CD8-positive, alpha-beta memory T cell (primary cell): ENCODE measurements at places on chromosomes 7 and 10.

GRCh38 chr10:88185830-88186229, 322.4 kb downstream of the PTEN start:
- no peaks in the 10 kb centered on the region for H3K36me3 ChIP-seq
- no peak overlapping the region for H3K27ac ChIP-seq
- H3K27me3 ChIP-seq = no peaks in the 10 kb centered on the region
- no peaks in the 10 kb centered on the region for H3K4me1 ChIP-seq

DNA sequence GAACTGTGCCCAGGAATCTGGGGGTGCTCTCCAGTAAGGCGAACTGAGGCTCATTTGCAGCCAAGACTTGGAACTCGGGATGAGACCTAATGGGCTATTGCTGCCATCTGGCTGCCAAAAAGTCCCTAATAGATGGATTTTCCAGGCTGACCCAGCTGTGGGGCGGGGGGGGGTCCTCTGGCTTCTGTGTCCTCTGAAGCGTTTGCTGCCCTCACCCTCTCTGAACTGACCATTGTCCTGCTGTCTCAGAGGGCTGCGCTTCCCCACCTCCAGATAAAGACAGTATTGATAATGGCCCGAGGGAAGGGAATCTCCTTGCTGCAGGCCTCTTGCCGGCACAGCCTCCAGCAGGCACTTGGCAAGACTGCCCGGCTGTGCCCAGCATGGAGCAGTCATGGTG, 46.6 kb downstream of the CLEC2L start:
- no peaks in the 10 kb centered on the region for H3K4me1 ChIP-seq
- H3K36me3 ChIP-seq = peaks cover 9% of the 10 kb centered on the region
- no peak for DNase-seq
- no peak overlapping the region for H3K4me3 ChIP-seq

- H3K27ac ChIP-seq = no peak overlapping the region
- H3K36me3 ChIP-seq = no peaks in the 10 kb centered on the region
- no peak for DNase-seq
- H3K4me3 ChIP-seq = no peak overlapping the region
These were observed 314.4 kb upstream of the NPSR1 start for GRCh38 chr7:34343667-34344066.

GRCh38 chr7:128103498-128104107, 72.4 kb upstream of the LRRC4 start:
- H3K4me1 ChIP-seq = peaks cover 48% of the 10 kb centered on the region
- no peak for DNase-seq
- H3K36me3 ChIP-seq = no peaks in the 10 kb centered on the region
- peak overlapping the region; percentile 62 for H3K4me3 ChIP-seq
- no peak overlapping the region for H3K27ac ChIP-seq

GRCh38 chr10:77542710-77543259, 94.8 kb downstream of the KCNMA1 start:
- H3K27me3 ChIP-seq = no peaks in the 10 kb centered on the region
- no peak overlapping the region for H3K27ac ChIP-seq
- H3K4me3 ChIP-seq = no peak overlapping the region
- DNase-seq = no peak
- H3K4me1 ChIP-seq = no peaks in the 10 kb centered on the region

DNA sequence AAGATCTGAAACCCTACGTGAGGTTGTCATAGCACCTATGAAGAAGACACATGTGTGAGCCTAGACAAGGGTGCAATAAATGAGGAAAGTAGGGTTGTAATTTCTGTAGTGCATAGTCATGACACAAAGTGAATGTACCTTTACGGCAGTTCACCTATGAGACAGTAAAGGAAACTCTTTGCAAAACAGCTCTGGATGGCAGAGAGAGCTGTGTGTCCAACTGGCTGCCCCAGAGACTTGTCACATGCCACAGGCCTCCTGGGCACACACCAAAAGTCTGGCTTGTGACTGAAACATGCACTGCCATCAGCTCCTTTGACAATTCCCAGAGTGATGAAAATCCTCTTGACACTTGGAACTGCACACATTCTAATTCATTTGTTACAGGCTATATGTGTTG, 90.7 kb upstream of the NAMPT start:
- no peaks in the 10 kb centered on the region for H3K4me1 ChIP-seq
- DNase-seq = no peak
- H3K4me3 ChIP-seq = no peak overlapping the region

GRCh38 chr10:100085596-100085995, 3.9 kb upstream of the CPN1 start:
- no peak for DNase-seq
- H3K4me1 ChIP-seq = no peaks in the 10 kb centered on the region
- no peaks in the 10 kb centered on the region for H3K36me3 ChIP-seq
- H3K27me3 ChIP-seq = no peaks in the 10 kb centered on the region
- no peak overlapping the region for H3K4me3 ChIP-seq

DNA sequence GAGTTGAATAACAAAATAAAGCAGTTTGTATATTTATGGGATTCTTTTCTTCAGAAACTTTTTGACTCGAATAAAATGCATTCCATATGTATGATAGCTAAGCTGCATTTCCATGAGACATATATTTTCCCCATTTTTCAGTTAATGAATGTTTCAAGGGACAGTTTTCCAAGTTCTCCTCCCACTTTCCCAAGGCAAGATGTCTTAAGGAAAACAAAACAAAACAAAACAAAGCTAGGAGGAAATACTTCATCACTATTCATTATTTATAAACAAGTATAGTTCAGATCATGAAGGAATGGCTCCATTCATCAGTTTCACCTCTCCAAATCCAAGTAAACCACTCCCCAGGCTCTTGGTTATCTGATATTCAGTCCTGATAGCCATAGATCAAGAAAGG, 261.0 kb downstream of the WDR11 start:
- no peaks in the 10 kb centered on the region for H3K4me1 ChIP-seq
- H3K27ac ChIP-seq = no peak overlapping the region
- H3K36me3 ChIP-seq = no peaks in the 10 kb centered on the region
- no peak overlapping the region for H3K4me3 ChIP-seq
- DNase-seq = no peak

- no peaks in the 10 kb centered on the region for H3K4me1 ChIP-seq
- no peaks in the 10 kb centered on the region for H3K36me3 ChIP-seq
- no peak overlapping the region for H3K4me3 ChIP-seq
- H3K27me3 ChIP-seq = no peaks in the 10 kb centered on the region
- no peak for DNase-seq
These were observed 46.0 kb downstream of the PRKAR2B start for GRCh38 chr7:107090457-107090856.

GRCh38 chr7:155791214-155791737, 21.0 kb downstream of the SHH start:
- H3K4me3 ChIP-seq = no peak overlapping the region
- no peak overlapping the region for H3K27ac ChIP-seq
- H3K4me1 ChIP-seq = no peaks in the 10 kb centered on the region
- H3K27me3 ChIP-seq = peaks cover 2% of the 10 kb centered on the region

DNA sequence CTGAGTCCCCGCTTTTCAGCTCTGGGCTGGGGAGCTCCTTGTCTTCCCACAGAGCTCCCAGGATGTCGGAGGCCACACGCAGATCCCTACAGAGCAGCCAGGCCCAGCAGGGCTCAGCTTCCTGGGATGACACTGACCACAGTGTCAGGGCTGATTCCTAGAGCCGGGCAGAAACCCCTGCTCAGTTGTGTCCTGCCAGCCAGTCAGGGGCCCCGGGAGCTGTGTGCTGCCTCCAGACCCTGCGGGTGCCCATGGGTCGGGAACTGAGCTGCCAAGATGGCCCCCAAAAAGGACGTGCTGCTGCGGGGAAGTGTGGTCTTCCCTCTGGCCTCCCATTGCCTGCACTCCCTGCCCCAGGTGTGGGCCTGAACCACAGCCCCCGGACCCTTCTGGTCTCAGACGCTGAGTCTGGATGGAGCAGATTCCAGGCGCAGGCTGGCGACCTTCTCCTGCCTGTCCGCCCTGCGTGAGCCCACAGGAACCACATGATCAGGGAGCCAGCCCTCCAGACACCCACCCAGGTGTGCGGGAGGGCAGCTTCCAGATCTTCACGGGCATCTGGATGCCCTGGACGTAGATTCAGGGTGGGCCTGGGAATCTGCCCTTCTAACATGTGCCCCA, 217.4 kb downstream of the MAD1L1 start:
- no peak overlapping the region for H3K4me3 ChIP-seq
- peak; percentile 33 for DNase-seq
- H3K27me3 ChIP-seq = no peaks in the 10 kb centered on the region
- no peak overlapping the region for H3K27ac ChIP-seq
- no peaks in the 10 kb centered on the region for H3K36me3 ChIP-seq

- no peak overlapping the region for H3K27ac ChIP-seq
- peaks cover 13% of the 10 kb centered on the region for H3K4me1 ChIP-seq
- no peaks in the 10 kb centered on the region for H3K27me3 ChIP-seq
- H3K4me3 ChIP-seq = no peak overlapping the region
These were observed 116.9 kb downstream of the NRBF2 start for GRCh38 chr10:63250032-63250431.

DNA sequence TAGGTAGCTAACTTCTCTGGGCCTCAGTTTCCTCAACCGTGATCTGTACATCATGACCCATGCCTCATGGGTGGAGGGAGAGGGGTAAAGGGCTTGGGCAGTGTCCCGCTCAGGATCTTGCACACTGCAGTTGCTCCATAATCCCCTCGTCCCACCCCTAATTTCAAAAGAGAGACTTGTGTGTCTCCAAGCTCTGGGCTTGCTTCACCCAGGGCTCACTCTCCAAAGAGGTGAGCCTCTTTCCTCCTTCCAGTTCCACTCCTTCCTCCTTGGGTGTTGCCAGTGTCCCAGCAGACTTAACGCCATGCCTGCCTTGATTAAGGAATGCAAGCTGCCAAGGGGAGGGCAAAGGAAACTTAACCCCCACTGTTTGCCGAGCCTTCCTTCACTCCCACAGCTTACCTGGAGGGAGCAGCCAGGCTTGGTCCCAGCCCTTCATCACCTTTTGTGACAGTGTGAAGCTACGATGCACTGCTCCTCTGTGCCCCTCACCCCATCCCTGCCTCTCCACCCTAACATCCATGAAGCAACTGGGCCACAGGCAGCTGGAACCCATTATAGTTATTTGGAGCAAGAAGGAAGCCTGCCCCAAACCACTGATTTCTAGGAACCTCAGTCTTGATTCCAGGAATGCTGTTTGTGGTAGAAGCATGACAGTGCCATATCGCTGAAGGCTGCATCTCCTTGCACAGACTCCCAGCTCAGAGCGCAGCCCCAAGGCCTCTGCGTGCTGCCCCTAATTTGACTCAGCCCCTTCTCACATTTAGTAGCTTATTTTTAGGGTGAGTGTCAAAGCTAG, 363.3 kb downstream of the TNS3 start:
- DNase-seq = no peak
- H3K4me1 ChIP-seq = no peaks in the 10 kb centered on the region
- H3K4me3 ChIP-seq = no peak overlapping the region
- no peaks in the 10 kb centered on the region for H3K36me3 ChIP-seq
- no peaks in the 10 kb centered on the region for H3K27me3 ChIP-seq

DNA sequence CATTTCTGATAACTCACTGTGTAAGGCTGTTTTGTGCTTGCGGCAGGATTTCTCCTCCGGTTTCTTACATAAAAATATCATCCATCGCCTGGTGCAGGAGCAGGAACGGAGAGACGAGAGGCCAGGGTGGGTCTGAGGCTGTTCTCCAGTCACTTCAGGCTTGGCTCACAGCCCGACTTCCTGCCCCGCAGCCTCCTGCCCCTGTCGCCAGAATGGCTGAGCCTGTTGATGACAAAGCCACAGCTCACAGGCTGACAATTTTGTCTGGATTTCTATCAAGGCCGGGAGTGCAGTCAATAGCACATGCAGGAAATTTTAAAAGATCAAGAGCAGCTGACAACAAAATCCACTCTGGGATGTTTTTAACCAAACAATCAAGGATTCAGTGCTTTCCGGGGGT, 229.7 kb upstream of the ZNF32 start:
- H3K36me3 ChIP-seq = no peaks in the 10 kb centered on the region
- H3K4me3 ChIP-seq = no peak overlapping the region
- H3K27me3 ChIP-seq = no peaks in the 10 kb centered on the region
- no peaks in the 10 kb centered on the region for H3K4me1 ChIP-seq

DNA sequence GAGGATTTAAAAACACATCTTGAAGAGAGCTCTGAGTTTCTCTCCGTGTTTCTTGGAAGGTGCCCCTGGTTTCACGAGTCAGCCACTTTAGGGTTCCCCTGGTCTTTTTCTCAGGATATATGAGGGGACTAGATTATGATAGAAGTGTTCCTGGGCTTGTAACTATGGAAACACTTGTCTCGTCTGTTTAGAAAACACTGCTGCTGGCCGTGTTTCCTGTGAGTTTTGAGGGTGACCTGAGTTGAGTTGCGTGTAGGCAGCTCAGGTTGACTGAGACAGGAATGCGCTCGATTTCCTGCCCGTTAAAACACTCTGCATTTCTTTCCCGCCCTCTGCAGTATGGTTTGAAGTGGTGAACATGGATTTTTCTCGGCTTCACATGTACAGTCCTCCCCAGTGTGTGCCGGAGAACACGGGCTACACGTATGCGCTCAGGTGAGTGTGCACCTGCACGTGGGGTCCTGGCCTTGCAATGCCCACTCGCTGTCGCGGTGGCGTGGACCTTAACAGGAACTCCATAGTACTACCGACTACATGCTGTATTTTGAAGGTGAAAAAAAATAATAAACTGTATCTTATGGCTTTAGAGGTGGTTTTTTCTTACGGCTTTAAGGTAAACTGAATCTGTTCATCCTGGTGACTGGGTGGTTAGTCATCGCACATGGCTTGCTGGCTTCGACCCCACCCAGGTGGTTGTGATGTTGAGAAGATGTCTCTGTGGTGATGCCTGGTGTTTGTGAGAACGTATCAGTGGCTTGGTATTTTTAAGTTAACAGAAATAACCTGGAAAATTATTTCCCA, at the start of gene SUN1:
Gene SUN1, plus strand, starts transcription at position 310 of the 801 bp plus-strand sequence. Its CDS starts 49 bp downstream, at position 359.
- DNase-seq = peak; percentile 69
- H3K27ac ChIP-seq = peak within 1 kb of the TSS; percentile 68
- H3K4me1 ChIP-seq = peaks cover 36% of the 10 kb centered on the region
- H3K27me3 ChIP-seq = no peaks in the 10 kb centered on the region
- H3K36me3 ChIP-seq = no peaks in the 10 kb centered on the region
- H3K4me3 ChIP-seq = peak within 1 kb of the TSS; percentile 34

DNA sequence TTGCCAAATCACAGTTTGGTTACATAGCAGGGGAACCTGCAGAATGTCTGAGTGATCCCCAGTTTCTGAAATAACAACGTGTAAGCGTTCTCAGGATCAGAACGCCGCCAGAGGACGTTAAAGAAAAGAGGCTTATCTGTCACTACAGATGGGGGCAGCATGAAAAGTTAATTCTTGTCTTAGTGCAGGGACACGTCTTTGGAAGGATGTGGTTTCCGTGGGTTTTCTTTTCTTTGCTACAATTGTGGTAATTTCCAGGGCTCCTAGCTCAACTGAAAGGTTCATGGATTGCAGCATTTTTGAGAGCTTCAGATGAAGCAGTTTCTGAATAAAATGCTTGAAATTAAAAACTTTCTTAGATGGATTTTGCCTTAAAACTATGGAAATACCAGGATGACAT, 106.6 kb downstream of the PRKCQ start:
- peak overlapping the region; percentile 76 for H3K27ac ChIP-seq
- peaks cover 32% of the 10 kb centered on the region for H3K4me1 ChIP-seq
- H3K36me3 ChIP-seq = peaks cover 22% of the 10 kb centered on the region
- H3K27me3 ChIP-seq = no peaks in the 10 kb centered on the region

DNA sequence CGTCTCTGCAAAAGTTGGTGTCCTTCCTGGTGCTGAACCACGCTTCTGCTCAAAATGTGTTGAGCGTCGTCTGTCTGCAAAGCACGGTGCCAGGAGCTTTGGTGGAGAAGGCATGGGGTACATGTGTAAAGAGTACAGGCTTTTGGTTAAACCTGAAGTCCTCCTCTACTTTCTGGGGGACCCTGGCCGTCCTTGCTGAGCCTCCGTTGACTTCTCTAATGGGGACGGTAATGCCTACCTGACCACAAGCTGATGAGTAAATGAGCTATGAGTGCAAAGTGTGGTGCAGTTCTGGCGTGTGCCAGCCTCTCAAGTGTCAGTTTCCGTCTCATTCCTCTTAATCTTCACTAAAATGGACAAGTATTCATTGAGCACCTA, 527 bp upstream of the HERPUD2 start:
- no peak for DNase-seq
- H3K27ac ChIP-seq = peak overlapping the region; percentile 98
